CD4-positive, alpha-beta T cell treated with Interleukin-15 for 1 hour (primary cell): ENCODE measurements at places on chromosomes 13 and 19.

- DNase-seq: no peak
Observed at GRCh38 chr13:96490496-96490989, 400.6 kb downstream of the HS6ST3 start.

- DNase-seq: no peak
Observed at GRCh38 chr13:108741930-108742329, 112.5 kb downstream of the MYO16 start.

- DNase-seq: no peak
Observed at GRCh38 chr13:27130223-27130978, 41.2 kb downstream of the USP12 start.

DNA sequence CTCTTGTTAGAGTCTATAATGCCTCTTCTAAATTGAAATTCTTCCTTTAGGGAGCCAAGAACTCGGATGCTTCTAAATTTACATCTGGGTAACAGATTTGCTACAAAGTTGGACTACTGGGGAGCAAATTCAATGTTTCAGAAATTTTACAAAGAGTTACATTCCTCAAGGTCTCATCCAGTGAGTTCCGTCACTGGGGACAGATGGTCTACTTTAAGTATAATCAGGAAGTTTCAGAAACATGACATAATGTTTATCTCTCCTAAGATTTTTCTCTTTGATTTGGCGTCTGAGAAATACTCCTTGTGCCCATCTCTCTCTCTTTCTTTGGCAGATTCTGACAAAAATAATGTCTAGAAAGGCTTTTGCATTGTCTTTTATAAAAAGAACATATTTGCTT, 81.5 kb upstream of the MBNL2 start:
- DNase-seq: no peak

- DNase-seq: no peak
Observed at GRCh38 chr19:51146751-51147150, 4.7 kb downstream of the SIGLEC7 start.

GRCh38 chr13:81927347-81927746, 1586.4 kb upstream of the SPRY2 start:
- no peak for DNase-seq

DNA sequence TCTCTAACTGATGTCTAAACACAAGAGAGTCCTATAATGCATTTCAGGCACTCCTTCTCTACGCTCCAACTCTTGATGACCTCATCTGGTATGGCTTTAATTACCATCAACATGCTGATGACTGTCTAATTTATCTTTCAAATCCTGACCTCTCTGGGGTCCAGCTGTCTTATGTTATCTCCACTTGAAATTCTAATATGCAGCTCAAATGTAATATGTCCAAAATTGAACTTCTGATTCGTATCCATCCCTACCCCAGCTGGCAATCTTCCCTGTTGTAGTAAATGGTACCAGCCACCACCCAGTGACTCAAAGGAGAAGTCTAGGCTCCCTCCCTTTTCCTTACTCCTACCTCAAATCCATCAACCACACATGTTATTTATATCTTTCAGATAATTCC, 288.0 kb upstream of the SLC10A2 start:
- no peak for DNase-seq
